Hair follicle dermal papilla cell (primary cell): ENCODE measurements at places on chromosomes 3 and 15. TPM values are rescaled to one million over a fixed set of nuclear protein-coding genes. Genes with fewer than 3 reads are reported as not detected.

Gene C3orf85
- total RNA-seq, result not detected in 2 replicates

Gene RPL29
- total RNA-seq, result 802 and 851 TPM in 2 replicates

Gene ROBO1
- 86.5 and 99.3 TPM in 2 replicates for total RNA-seq

Gene SLC28A1
- not detected in 2 replicates for total RNA-seq

Gene TUSC7
- not detected in 2 replicates for total RNA-seq

Gene ITIH3
- total RNA-seq, result 1.1 TPM in 1 of 2 replicates, not detected in the other

Gene TNNC1
- 3.1 and 5.5 TPM in 2 replicates for total RNA-seq

Gene FBLN2
- 493 and 624 TPM in 2 replicates for total RNA-seq

Gene RHOV
- total RNA-seq, result 0.16 and 0.24 TPM in 2 replicates

Gene REC114
- total RNA-seq, result not detected in 2 replicates

Gene SLCO2A1
- 0.73 and 2.4 TPM in 2 replicates for total RNA-seq

Gene IFT57
- 44.0 and 46.0 TPM in 2 replicates for total RNA-seq

Gene GOLGA8T
- total RNA-seq, result 0.16 TPM in 1 of 2 replicates, not detected in the other

Gene CYP1A2
- not detected in 2 replicates for total RNA-seq

Gene BMF
- total RNA-seq, result 6.6 and 9.2 TPM in 2 replicates

Gene RBMS3
- total RNA-seq, result 72.9 and 76.7 TPM in 2 replicates

Gene BAHD1
- total RNA-seq, result 13.7 and 17.8 TPM in 2 replicates

Gene KCNH8
- not detected in 2 replicates for total RNA-seq

Gene ABHD17C
- 8.9 and 14.5 TPM in 2 replicates for total RNA-seq

Gene UBR1
- 31.2 and 44.3 TPM in 2 replicates for total RNA-seq

Gene ASB14
- total RNA-seq, result not detected in 2 replicates

Gene SNTN
- not detected in 2 replicates for total RNA-seq

Gene SOX14
- not detected in 2 replicates for total RNA-seq

Gene SLC24A5
- 0.16 TPM in 1 of 2 replicates, not detected in the other for total RNA-seq

Gene PRSS50
- not detected in 2 replicates for total RNA-seq
